Stimulated activated CD8-positive, alpha-beta memory T cell treated with anti-CD3 and anti-CD28 coated beads, Interleukin-2, amount 100 ng/mL, for 1 hour (primary cell): ENCODE measurements at places on chromosomes 5 and 9.

DNA sequence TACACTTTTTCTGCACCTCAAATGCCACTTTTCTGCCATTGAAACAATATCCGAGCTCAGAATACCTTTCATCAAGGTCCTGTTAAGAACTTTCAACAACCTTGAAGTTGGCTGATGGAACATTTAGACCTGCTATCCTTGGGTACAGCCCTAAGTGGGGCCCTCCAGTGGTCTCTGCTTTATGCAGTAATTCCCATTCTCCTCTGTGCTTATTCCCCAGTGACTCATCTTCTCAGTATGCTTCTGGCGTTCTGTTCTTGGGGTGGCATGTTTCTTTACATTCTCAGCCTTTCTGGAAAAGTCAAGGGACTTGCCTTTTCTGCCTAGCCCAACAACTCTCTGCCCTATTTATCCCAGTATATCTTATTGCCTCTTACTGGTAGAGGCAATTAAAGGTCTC is 7.1 kb downstream of the ANP32B start:
- DNase-seq, result no peak

GRCh38 chr5:178131446-178131996 is 707 bp downstream of the RMND5B start:
- DNase-seq, result no peak

DNA sequence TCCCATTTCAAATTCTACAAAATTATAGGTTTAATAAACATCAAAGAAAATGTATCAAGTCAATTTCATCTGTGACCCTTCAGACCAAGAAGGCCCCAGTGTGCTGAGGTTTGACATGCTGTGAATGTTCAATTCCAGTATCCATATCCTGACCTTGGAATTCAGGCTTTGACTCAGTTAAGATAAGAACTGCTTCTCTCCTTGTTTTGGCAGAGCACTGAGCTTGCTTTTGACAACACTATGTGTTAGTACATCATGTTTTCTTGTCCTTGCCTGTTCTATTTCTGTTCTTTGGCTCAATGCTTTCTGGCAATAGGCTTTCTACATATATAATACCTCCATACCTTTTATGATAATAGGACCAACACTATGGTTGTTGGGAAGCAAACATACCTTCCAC is 105.6 kb downstream of the PLCXD3 start:
- no peak for DNase-seq

- no peak for DNase-seq
Observed at GRCh38 chr5:77356740-77357139, 135.4 kb downstream of the WDR41 start.
